ENCODE measurements at places on chromosomes 3 and 15.

GRCh38 chr3:77158730-77159581 lies 119.1 kb downstream of the ROBO2 start:
- DNase-seq = no peak

- DNase-seq = peak; percentile 48
Measured at GRCh38 chr3:50617911-50618481, 1.0 kb downstream of the MAPKAPK3 start.

- no peak for DNase-seq
Measured at GRCh38 chr3:187922704-187923416, 177.6 kb upstream of the BCL6 start.

- DNase-seq = no peak
Measured at GRCh38 chr3:151315136-151315535, 1.5 kb downstream of the GPR87 start.

DNA sequence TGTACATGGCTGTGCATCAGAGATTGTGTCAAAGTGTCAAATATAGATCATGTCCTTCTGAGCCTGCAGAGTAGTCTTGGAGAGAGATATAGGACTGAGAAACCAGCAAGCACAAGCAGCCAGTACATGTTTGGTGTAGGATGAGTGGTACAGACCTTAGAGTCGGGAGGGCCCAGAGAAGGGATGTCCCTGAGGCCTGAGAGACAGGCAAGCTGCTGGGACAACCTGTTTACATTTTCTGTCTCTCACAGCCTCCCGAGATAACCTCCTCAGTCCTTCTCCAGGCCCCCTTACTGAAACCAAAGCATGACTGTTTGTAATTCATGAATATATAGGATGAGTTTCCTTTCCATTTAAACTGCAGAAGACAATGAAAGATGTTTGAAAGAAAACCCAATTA lies 182.4 kb upstream of the STT3B start:
- no peak for DNase-seq

- no peak for DNase-seq
Measured at GRCh38 chr3:110504401-110504800, 567.2 kb upstream of the NECTIN3 start.

DNA sequence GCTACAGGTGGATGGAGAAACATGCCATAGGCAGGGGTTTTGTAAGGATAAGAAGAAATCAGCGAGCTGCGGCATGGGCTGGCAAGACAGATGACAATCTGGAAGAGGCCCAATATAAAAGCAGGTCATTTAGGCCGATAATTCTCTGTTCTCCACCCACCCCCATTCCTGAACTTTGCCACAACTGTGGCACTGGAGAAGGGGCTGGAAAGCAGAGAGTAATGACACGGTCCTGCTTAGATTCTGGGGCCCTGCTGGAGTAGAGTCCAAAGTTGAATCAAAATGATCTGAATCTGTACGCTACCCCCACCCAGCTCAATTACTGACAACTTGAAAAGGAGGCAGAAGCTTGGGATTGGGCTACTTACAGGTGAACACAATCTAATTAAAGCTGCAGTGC lies 18.4 kb upstream of the BUB1B start:
- DNase-seq = no peak

DNA sequence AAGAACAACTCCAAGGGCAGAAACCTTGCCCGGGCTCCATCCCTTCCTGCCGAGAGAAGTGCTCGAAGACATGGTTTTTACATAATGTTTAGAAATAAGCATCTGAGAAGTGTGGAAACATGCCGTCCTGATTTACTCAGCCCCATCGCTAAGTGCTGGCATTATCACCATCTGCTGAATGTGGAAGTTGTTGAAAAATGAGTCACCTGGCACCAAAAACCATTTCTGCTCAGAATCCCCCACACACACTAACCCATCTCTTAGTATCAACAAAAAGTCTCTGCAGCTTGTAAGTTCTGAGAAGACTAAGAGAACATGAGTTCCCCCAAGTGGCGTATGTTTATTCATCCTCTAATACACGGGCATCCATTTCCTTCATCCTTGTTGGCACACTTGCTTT lies 51.0 kb upstream of the ARL8B start:
- DNase-seq = no peak

DNA sequence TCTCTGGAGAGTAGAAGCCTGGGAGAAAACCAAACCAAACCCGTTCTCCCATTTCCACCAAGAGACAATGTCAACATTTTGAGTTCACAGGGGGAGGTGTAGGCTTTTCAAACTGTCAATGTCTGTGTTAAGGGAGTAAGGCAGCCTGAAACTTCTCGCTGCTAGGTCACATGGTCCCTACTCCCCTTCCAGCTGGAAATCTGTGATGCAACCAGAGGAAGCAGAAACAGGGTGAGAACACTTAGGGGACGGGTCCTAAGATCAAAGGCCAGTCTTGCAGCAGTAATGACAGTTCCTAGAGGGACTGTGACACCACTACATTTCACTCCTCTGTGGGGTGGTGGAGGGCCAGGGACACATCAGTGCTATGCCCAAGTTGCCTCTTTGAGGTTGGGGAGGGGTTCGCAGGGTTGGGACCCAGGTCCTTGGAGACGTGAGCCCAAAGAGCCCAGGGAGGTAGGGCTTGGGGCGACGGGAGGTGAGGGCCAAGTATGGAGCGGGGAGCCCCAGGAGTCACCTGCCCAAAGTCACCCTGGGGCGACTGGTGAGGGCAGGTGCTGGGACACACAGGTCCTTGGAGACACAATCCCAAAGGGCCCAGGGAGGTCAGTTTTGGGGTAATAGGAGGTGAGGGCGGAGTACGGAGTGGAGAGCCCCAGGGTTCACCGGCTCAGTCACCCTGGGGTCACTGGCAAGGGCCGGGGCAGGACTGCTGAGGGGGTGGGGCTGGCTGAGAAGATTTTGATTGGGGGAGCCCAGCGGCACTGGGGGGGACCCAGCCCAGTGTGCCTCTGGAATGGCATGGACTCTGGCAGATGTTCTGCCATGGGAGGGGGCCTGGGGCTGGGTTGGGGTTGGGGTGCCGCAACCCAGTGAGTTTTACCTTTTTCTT lies 582 bp downstream of the GOLGA6L2 start:
- DNase-seq = no peak

DNA sequence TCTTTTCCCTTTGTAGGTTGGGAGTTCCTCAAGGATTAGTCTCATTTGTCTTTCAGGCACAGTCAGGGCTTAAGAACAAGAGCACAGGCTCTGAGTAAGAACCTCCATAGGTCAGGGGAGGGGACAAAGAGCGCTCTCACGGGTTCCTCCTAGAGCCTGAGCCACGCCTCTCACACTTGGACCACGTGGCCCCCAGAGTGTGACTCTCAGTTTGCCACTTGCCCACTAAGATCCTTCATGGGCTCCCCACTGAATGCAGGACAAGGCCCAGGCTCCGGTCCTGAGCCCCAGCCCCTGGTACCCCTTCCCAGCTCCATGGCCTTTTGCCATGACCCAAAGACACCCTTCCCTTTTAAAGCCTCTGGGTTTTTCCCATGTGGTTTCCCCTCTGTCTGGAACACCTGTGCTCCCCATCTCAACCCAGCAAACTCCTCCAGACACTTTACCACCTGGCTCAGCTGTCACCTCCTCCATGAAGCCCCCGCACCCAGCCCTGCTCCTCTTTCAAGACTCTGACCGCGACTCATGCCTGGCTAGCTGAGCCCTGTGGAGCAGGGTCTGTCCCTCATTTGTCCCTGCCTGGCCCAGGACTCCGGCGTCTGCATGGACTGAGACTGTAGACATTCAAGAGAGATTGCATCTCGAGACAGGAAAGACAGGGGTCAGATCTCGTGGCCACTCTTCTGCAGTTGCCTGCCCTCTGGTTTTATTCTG lies 32.7 kb downstream of the IQSEC1 start:
- DNase-seq = no peak

- no peak for DNase-seq
Measured at GRCh38 chr15:94122516-94122915, 108.8 kb upstream of the MCTP2 start.

Data from psoas muscle (tissue), 8 donors.